ENCODE measurements at places on chromosomes 13 and 19.

DNA sequence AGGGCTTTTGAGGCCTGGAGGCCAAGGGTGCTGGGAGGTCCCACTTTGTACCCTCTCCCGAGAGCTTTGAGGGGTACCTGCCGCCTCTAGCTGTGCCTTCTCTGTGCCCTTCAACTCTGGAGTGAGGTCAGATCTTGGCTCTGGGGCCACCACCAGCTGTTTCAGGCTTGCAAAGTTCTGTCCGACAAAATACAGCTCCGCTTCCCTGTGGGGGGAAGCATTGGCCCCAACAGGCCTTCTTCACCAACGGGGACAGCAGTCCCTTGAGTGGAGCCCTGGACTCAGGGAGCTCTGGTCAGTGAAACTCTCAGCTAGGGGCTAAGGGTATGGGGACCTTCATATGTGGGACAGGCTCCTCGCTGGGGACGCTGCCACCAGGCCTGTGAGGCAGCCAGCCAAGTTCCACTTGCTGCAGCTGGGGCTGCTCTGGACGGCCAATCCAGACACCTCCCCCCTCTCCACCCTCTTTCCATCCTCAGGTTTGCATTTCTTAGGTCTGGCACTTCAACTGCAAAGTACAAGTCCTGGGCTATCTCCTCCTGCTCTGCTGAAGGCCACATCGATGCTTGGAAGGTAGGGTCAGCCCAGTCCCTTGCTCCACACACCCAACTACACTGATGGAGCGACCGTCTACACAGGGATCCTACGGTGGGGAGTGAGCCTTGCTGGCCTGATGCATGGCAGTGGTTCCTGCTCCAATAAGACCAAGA, 46.8 kb downstream of the C13orf46 start:
- DNase-seq: no peak

DNA sequence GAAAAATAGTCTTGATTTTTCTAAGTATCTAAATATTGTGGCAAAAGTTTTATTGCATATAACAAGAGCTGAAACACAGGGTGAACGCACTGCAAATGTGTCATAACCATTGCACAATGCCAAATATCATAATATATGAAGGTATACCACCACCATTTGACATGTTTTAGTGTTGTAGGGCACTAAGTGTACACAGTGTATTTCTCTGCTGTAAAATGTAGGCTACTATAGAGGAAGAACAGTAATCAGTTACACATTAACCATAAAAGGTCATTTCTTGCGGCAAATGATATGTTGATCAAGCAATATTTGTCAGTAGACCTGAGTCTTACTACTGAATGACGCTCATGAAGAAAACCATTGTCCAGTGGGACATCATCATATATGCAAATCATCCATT, 18.3 kb upstream of the KLF5 start:
- DNase-seq: no peak

- no peak for DNase-seq
Observed at GRCh38 chr19:3097442-3097871, 3.3 kb downstream of the GNA11 start.

GRCh38 chr13:39955560-39955959, 300.1 kb downstream of the COG6 start:
- no peak for DNase-seq

- DNase-seq: peak; percentile 52
Observed at GRCh38 chr19:51808333-51808986, 13.5 kb downstream of the FPR3 start.

DNA sequence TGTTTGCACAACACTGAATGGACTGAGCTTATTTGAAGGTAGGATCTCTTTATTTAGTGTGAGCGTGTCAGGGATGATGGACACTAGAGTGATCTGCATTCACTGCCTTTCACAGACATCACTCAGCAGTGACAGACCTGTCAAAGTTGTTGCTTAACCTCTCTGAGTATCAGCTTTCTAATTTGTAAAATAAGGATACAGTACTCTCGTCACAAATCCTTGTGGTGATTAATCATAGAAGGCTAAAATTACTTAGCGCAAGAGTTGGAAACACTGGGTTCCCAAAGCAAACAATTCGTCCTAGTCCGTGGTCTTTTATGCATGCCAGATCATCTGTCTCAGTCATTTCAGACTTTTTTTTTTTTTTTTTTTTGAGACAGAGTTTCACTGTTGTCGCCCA, 16.6 kb downstream of the CARD8 start:
- DNase-seq: no peak

DNA sequence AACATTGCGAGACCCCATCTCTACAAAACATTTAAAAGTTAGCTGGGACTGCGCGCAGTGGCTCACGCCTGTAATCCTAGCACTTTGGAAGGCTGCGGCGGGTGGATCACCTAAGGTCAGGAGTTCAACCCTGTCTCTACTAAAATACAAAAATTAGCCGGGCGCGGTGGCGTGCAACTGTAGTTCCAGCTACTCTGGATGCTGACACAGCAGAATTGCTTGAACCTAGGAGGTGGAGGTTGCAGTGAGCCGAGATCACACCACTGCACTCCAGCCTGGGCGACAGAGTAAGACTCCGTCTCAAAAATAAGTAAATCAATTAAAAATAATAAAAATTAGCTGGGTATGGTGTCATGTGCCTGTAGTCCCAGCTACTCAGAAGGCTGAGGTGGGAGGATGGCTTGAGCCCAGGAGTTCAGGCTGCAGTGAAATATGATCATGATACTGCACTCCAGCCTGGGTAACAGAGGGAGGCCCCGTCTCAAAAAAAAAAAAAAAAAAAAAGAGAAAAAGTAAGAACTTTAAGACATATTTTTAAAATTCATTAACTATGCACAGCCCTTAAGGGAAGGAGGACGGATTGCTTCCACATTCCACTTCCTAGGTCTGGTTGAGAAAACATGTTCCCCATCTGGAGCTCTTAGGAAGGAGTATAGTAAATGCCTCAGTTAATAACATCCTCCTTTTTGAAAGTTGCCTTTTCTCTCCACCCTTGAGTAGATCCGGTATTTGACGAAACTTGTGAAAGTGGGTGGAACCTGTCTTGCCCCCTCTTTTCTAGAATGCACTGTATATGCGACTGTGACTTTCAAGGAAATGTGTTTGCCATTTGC, 26.1 kb downstream of the EXOC3L2 start:
- no peak for DNase-seq

- no peak for DNase-seq
Observed at GRCh38 chr19:33933931-33934330, 137.3 kb downstream of the KCTD15 start.
